ENCODE measurements at places on chromosomes 3 and 15. TPM values are rescaled to one million over a fixed set of nuclear protein-coding genes. Genes with fewer than 3 reads are reported as not detected.

DNA sequence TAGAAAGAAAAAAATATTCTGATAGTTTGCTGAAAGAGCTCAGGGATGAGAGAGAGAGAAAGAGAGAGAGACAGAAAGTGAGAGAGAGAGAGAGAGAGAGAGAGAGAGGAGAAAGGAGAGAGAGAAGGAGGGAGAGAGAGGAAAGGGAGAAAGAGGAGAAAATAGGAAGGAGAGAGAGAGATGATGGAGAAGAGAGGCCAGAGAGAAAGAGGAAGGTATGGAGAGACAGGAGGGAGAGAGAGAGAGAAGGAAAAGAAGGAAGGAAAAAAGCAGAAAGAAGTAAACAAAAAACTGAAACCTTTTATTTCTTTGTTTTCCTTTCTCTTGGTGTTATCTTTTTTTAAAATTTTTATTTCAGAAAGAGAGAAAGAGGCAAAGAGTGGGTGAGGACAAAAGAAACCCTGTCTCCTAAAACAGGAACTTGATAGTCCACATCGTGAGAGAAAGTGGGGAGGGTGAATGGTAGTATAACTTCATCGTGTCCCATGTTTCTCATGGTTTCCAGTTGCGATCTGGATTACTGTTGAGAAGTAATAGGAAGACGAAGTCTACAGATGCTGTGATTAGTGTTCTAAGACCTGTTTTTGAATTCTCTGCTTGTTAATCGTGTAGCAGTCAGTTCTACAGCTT is 279.7 kb downstream of the LPP start:
- DNase-seq: no peak

DNA sequence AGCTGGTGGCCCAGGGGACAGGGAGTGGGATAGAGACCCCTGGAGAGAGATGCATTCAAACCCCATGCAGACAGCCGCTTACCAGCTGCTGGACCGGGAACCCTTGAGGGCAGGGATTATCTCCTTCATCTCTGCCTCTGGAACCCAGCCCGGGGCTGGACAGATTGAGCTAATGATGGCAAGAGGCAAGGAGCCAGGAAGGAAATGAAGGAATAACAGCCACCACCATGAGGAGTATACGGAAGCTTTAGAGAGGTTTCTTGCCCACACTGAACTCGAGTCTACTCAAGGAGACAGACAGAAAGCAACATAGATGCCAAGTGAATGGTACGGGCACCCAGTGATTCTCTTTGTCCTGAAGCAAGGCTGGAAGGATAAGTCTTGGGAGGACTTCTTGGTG is 23.2 kb downstream of the HAPLN3 start:
- DNase-seq: no peak

GRCh38 chr3:77549034-77549433 is 509.1 kb downstream of the ROBO2 start:
- no peak for DNase-seq

DNA sequence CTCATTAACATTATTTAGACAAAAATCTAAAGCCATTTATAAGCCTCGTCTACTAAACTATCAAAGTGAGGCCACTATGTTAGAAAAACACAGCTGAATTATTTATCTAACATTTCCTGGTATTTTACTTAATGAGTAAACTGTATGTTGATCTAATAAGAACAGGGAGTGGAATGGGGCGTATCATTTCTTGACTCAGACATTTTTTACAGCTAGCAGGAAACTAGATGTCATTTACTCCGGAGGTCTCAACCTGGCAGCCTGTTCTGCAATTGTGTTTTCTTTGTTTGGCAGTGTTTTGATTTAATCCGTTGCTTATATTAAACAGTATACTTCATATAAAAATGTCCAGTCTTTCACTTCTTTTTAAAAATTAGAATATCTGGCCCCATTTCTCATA is 79.1 kb upstream of the ABI3BP start:
- DNase-seq: no peak

DNA sequence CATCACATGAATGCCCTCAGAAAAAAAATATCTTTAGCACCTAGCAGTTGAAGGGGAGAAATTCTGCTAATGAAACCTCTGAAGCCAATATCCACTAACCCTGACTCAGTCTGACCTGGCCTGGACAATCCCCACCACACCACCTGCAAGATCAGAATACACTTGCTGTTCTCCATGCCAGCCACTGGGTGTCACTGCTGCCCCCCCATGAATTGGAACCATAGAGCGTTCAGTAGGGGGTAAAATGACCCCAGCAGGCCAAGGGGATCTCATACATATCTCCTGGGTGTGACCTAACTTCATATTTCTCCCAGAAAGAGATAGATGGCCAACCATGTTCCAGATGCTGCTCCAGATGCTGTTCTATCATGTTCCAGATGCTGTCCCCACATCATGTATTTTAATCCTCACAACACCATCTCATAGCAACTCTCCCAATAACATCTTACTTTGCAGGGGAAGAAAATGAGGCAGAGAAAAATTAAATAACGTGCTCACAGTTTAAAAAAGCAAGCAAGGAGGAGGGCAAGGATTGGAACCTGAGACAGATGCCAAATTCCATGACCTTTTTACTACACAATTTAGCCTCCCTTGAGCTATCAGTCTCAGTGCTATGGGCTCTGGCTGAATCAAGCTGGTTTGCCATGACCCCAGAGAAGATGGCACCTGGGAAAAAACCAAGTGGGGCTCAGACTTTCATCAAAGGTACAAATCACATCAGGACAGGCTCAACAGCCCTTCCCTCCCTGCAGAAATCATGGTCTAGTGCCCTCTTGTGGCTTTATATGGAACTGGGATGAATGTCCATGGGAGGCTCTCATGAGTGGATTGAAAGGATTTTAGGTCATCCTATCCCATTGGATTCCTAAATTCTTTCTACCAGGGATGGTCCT is 12.4 kb downstream of the NTRK3 start:
- DNase-seq: no peak

GRCh38 chr15:60326824-60327654 is 70.7 kb downstream of the ANXA2 start:
- DNase-seq: peak; percentile 49

DNA sequence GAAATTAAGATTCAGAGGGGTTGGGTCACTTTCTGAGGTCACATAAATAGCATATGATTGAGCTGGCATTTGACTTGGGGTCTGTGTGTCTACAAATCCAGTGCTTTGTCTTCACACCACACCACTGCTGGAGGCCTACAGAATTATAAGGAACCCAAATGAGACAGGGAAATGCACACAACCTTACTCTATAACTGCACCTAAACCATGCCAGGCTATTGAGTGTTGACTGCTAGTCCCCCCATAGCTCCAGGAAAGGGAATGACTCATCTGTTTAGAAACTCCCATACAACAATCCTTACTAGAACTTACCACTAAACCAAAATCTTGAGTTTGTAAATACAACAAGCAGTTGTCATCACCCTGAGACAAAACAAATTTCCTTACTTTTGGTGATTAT is 16.9 kb upstream of the TSC22D2 start:
- no peak for DNase-seq

DNA sequence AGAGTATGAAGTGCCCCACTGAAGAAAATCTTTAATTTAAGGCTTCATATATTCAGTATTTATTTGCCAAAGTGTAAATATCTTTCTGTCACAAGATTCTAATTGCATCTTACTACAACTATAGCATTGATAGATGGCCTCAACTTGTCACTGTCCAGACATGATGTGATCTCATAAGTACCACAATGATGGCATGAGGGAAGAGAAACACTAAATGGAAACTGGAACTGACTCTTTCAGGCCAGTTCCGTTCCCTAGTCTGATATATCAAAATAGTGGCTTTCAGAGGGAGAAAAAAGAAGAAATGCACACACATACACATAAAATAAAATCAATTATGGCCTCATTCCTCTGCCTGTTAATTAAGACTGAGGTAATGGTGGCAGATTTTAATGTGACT is 615.7 kb downstream of the TBL1XR1 start:
- no peak for DNase-seq

GRCh38 chr3:36697229-36698001 is 66.9 kb downstream of the DCLK3 start:
- DNase-seq: no peak

- no peak for DNase-seq
These were observed 121.3 kb upstream of the ZNF717 start for GRCh38 chr3:75906555-75907112.

- DNase-seq: no peak
These were observed 6.9 kb upstream of the IL16 start for GRCh38 chr15:81189583-81190283.

- DNase-seq: no peak
These were observed 34.2 kb upstream of the SSUH2 start for GRCh38 chr3:8678751-8679150.

- DNase-seq: no peak
These were observed 81.7 kb upstream of the NPHP3 start for GRCh38 chr3:132803889-132804288.

DNA sequence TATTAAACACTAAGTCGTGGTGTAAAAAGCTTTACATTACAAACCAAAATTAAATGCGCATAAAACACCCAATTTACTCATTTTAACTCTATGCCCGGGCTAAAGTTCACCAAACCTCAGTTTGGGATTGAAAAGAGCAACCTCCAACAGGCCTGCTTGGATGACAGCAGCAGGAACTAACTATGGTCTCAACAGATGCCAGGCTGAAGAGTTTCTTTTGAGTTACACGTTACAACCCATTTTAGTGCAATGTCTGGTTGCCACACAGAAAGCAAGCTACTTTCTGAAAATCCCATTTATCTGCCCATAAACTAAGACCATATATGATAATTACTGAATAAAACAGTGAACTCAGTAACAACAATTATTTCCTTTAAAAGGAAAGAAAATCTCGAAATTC is 2.2 kb downstream of the SATB1 start:
- DNase-seq: no peak

GRCh38 chr3:17755836-17756235 is 13.4 kb upstream of the TBC1D5 start:
- no peak for DNase-seq

GRCh38 chr3:125611908-125612307 is 16.6 kb upstream of the OSBPL11 start:
- no peak for DNase-seq

DNA sequence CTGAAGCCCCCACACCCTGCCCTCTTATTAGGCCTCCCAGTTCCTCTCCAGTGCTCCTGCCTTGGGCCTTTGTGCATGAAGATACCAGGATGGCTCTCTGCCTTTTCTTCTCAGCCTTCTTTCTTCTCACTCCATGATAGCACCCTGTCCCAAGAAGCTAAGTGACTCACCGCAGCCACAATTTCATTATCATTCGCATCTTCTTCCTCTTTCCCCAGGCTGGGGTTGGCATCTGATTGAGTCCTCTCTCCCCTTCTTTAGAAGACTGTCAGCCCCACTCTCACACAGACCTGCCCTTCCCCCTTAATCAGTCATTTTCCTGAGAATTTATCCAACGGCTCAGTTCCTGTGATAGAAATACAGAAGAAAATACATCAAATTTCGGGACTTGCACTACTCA is 102.0 kb downstream of the STAC start:
- no peak for DNase-seq

DNA sequence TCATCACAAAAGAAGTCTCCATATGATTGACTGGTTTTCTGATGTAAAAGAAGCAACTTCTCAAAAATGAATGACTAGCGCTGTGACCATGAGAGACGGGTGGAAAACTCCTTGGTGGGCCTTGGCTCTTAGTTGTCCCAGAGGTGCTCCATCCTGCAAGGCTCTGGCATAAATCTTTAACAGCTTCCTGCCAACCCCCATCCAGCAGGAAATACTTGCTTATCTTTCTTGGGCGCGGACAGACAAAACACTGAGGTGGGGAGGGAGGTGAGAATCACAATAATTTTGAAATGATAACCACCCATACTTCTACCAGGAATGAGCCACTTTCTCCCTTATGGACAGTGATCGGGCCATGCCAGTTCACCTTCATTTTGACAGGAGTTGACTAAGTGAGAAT is 128.6 kb downstream of the STT3B start:
- no peak for DNase-seq

DNA sequence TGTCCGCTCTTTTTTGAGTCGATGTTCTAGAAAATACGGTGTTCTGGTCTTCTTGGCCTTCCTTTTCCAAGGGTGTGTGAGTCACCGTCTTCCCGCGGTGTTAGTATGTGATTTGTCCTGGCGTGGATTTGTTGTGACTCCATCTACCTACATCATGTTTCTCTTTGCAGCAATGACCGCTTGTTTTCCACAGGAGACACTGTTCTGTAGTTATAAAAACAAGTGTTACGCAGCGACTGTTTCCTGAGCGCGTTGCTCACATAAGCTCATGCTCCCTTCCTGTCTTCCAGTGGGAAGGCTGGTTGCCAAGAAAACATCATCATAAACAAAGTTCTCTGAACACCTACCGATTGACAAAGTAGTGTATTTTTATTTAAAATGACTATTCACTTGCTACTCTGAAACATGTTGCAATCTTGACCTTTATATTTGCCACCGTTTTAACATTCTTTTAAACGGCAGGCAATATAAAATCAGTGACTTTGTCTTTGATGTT is 19.0 kb downstream of the USP13 start:
- no peak for DNase-seq

DNA sequence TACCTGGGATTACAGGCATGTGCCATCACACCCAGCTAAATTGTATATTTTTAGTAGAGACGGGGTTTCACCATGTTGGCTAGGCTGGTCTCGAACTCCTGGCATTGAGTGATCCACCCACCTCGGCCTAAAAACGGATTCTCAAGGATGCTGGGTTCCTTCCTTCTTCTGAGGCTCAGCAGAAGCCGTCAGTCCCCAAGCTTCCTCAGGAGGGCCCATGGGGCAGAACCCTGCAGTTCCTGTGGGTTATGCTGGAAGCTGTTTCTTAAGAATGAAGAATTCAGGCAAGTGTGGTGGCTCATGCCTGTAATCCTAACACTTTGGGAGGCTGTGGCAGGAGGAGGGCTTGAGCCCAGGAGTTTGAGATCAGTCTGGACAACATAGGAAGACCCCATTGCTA is 29.0 kb upstream of the ZNF710 start:
- DNase-seq: no peak

- no peak for DNase-seq
These were observed 299.8 kb upstream of the THBS1 start for GRCh38 chr15:39281094-39281493.

The STRC gene
- 0.90 TPM for polyA plus RNA-seq

The DHFR2 gene
- polyA plus RNA-seq: 3.4 TPM

The MOBP gene
- polyA plus RNA-seq: 0.09 TPM

The APOD gene
- polyA plus RNA-seq: 37.8 TPM

The SMAD6 gene
- polyA plus RNA-seq: 3.7 TPM

The CHRFAM7A gene
- polyA plus RNA-seq: 2.3 TPM

The ZBTB38 gene
- 16.7 TPM for polyA plus RNA-seq

The AHSG gene
- polyA plus RNA-seq: not detected

The CCDC51 gene
- 11.0 TPM for polyA plus RNA-seq

The TRH gene
- 0.34 TPM for polyA plus RNA-seq

Measured in forelimb muscle (tissue), 1 donor.